ENCODE measurements at places on chromosomes 11 and 22.

- DNase-seq = no peak
Measured at GRCh38 chr11:132817387-132817786, 714.9 kb downstream of the OPCML start.

- no peak for DNase-seq
Measured at GRCh38 chr11:57438345-57439285, 11.7 kb upstream of the SLC43A3 start.

DNA sequence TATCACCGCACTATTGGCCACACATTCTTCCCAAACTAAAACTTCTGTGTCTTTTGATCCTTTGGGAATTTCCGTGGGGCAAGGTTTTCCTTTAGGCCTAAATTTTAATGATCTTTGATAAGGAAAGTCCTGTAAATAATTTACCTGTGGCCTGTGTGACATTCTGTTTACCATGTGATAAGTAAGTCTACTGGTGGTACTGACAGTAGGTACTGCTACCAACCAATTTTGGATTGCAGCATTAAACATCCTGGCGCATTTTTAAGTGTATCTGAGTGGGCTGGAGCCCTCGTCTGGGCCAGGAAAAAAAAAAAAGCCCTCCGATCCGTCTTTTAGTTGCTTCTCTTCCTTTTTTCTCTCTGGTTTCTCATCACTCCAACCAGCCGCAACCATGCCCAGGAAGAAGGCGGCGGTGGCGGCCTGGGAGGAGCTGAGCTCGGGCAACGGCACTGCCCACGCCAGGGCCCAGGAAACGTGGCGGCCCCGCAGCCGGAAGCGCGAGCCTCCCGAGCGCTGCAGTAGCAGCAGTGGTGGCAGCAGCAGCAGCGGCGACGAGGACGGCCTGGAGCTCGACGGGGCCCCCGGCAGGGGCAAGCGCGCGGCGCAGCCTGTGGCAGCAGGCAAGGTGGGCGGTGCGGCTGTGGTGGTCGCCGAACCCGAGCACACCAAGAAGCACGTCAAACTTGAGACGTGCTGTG, 33.6 kb downstream of the ASRGL1 start:
- peak; percentile 19 for DNase-seq

GRCh38 chr11:12625438-12626071, 48.7 kb upstream of the TEAD1 start:
- DNase-seq = no peak

DNA sequence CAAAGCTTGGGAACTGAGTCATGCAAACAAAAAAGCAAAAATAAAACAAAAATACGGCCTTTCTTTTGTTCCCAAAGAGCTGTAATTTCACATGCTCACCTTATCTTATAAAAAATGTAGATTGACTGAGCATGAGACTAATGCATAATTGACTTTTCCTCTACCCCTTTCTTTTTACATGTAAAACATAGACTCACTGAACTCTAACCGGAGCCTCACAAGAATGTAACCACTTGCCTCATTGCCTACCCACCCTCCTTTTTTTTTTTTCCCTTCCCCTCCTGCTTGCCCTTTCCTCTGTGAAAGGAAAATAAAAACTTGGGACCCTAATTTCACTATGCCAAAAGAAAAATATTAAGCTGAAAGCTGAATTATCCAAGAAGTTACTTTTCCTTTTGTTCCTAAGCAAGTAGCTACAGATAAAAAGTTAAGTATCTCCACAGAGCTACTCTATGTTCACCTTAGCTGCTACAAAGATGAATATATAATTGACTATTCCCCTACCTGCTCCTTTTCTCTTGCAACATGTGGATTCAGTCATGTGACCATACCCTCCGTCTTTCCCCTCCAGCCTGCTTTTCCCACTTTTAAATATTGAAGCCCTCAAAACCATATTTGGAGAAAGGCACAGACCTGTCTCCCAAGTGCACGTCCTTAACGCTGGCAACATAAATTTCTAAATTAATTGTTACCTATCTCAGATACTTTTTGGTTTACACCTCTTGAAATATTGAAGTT, 39.6 kb upstream of the WEE1 start:
- no peak for DNase-seq

GRCh38 chr11:20397281-20397680, 9.8 kb downstream of the PRMT3 start:
- no peak for DNase-seq

- no peak for DNase-seq
Measured at GRCh38 chr22:24027991-24028390, 16.9 kb downstream of the CABIN1 start.

GRCh38 chr11:113204280-113204679, 110.1 kb upstream of the TTC12 start:
- no peak for DNase-seq

- peak; percentile 7 for DNase-seq
Measured at GRCh38 chr22:27885977-27886842, 32.8 kb downstream of the PITPNB start.

DNA sequence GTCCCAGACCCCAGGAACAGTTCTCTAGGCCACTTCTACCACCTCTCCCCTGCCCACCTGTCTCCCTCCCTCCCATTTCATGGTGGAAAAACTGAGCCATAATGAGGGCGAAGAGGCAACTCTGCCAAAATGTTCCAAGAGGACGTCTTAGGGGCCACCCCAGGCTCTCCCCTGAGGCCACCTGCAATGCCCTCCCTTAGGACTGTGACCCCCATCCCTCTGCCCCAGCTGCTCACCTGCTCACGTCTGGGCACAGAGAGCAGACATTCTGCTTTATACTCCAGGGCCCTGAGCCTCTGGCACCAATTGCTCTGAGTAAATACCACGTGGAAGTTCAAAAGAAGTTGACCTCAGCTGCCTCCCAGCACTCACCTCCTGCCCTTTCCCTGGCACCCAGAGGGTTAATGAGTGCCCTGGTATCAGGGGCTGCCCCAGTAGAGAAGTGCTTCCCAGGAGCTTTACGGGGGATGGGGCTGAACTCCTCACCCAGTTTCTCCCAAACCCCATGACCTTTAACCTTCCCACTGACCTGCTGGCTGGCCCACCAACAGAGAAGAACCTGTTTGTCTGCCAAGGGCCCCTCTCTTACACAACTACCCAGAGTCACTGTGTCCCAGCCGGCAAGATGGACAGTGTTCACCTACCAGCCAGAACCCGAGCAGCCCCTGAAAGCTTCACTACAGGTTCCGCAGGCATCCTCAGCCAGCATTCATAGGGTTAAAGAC, 627 bp upstream of the APOA5 start:
- no peak for DNase-seq

- no peak for DNase-seq
Measured at GRCh38 chr11:119573858-119574257, 150.9 kb upstream of the THY1 start.

GRCh38 chr11:76071090-76071489, 135.2 kb downstream of the WNT11 start:
- no peak for DNase-seq

DNA sequence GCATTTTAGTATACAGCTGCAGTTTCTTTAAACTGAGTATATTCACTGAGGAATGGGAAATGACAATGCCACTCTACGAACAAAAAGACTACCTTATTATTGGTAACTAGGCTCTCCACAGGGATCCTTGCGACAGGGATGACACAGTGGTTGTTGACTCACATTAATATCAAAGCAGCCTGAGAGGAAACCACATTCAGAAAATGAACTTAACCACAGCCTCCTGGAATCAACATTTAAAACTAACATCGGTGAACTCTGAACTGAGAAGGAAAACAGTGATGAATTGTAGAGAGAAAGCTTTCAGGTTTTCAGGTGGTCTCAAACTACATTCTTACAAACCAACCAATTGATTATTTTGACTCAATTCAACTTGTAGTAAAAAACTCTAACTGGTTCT, 90.3 kb upstream of the MTMR2 start:
- peak; percentile 11 for DNase-seq

GRCh38 chr11:130891326-130891725, 25.0 kb downstream of the SNX19 start:
- no peak for DNase-seq

DNA sequence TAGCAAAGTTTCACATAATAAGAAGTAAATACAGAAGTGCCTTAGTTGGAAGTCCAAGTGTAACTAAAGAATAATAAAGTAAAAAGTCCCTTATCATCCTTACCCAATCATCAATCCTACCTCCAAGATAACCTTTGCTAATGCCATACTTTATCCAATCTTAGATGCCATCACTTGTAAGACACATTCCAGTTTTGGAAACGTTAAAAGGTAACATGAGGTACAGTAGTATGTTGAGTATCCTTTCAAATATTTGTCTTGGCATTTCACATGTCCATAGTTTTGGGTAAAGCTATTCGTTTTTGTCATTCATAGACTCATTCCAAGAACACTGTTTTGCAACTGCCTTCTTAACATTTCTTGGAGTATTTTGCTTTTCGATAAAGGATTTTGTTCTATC, 115.2 kb upstream of the TEAD1 start:
- no peak for DNase-seq

- DNase-seq = no peak
Measured at GRCh38 chr11:58637371-58637770, 14.9 kb downstream of the CNTF start.

GRCh38 chr22:23058481-23059283, 11.6 kb upstream of the GNAZ start:
- no peak for DNase-seq

- DNase-seq = no peak
Measured at GRCh38 chr11:47143322-47143721, 33.4 kb downstream of the ARFGAP2 start.

Data from activated T-helper 9 cell treated with anti-CD3 and anti-CD28 coated beads, Interleukin-2, amount 50 U/mL, for 16 hours (primary cell).